Nephron progenitor cell (in vitro differentiated cells): ENCODE measurements at places on chromosomes 2 and 18.

DNA sequence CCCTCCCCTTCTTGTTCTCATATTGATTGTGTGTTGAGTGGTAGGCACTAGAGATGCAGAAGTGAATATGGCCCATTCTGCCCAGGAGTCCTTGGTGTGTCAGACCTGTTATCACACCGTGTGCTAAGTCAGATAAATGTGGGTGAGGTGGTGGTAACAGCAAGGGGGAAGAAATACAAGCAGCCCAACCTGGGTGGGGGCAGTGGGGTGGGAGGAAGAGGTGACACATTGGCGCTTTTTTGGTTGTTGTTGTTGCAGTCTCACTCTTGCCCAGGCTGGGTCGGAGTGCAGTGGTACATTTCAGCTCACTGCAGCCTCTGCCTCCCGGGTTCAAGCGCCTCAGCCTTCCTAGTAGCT lies 12.8 kb downstream of the B3GNT2 start:
- DNase-seq = no peak

GRCh38 chr2:23379220-23379695 lies 5.7 kb upstream of the KLHL29 start:
- DNase-seq = no peak

- DNase-seq = no peak
Observed at GRCh38 chr2:56239437-56239836, 55.6 kb downstream of the CCDC85A start.

DNA sequence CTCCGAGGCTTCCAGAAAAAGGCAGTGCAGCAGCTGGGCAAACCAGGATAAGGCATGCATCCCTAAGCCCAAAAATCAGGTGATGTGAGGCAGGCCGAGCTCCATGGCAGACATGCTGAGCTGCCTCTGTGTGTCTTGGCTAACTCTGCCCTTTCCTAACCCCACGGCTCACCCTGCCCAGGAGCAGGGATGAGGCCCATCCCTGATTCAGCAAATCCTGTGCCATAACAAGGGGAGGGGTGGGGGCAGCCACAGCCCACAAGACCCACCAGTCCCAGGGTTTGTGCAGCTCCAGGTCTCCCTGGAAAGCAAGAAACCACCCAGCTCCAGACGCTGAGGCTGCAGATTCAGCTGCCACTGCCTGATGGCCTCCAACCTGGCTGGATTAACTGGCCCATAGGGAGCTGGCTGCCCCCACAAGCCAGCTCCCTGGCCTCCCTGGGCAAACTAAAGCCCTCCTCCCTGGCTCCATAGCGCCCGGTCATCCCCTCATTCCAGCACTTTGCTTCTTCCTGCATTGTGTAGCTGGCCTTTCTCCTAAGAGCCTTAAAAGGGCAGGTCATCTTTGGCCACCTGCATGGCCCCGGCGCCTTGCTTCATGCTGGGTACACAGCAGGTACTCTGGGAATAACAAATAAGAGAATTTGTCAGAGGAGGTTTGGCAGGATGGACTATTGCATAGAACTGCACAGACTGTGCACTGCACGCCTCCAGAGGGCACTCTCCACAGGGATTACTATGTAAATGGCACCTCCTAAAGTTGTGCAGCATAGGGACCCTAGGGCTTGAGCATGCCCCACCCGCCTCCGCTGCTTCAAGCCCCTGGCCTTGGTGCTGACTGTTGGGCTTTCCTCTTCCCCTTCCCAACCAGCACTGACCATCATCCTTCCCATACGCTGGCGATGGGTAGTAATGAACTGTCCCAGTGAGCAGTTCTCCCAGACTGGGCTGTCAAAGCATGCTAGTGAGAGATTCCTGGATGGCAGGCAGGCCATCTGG lies 10.7 kb downstream of the STEAP3 start:
- peak; percentile 79 for DNase-seq

GRCh38 chr2:14975381-14975780 lies 342.9 kb downstream of the LRATD1 start:
- no peak for DNase-seq

GRCh38 chr2:21270708-21271122 lies 146.9 kb downstream of the TDRD15 start:
- no peak for DNase-seq

- DNase-seq = no peak
Observed at GRCh38 chr2:25991965-25992364, 9.7 kb upstream of the KIF3C start.

DNA sequence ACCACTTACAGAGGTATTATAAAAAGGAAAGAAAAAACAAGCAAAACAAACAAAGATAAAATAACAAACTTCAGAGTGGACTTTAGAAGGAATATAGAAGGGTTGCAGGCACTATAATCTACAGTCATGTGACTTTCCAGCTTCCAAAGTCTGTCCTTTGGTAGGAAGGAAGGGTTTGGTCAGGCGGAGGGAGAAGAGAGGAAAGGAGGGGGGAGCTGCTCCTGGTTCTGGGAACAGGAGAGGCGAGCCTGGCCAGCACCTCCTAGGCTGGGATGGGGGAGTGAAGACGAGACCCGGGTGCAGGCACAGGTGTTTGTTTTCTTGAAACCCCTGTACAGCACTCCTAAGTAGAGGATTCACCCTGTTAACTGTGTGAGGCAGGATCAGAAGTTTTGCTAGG lies 53.8 kb upstream of the GATA6 start:
- DNase-seq = no peak

- no peak for DNase-seq
Observed at GRCh38 chr2:203719456-203720410, 13.3 kb downstream of the CD28 start.

- no peak for DNase-seq
Observed at GRCh38 chr2:187617905-187618304, 63.7 kb upstream of the TFPI start.

- no peak for DNase-seq
Observed at GRCh38 chr2:239835056-239835455, 190.1 kb downstream of the NDUFA10 start.

GRCh38 chr2:69753659-69754363 lies 11.9 kb downstream of the ANXA4 start:
- no peak for DNase-seq

- no peak for DNase-seq
Observed at GRCh38 chr2:237833546-237833945, 25.9 kb upstream of the RAMP1 start.

DNA sequence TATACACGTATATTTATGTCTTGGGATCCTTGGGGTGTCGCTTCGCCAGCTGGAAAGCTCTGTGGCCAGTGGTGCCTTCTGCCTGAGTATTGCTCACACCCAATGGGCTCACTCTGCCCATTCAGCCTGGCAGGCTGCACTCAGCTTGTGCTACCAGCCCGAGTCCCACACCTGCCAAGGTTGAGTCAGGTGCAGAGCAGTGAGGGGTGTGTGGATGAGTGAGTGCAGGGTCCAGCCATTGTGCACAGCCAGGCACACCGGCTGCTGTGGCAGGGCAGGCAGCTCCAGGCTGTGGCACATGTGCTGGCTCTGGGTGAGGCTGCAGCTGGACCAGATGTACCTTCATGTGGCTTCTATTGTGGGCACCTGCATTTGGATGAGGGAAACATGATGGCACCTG lies 496.9 kb upstream of the LINC00305 start:
- DNase-seq = no peak
